ENCODE measurements at places on chromosomes 11 and 22.
A peak's percentile ranks its signal among the peaks of the same experiment; 100 is the strongest.

GRCh38 chr11:15216678-15217077, 102.0 kb downstream of the INSC start:
- DNase-seq = no peak

GRCh38 chr11:109619498-109619897, 197.5 kb downstream of the C11orf87 start:
- no peak for DNase-seq

DNA sequence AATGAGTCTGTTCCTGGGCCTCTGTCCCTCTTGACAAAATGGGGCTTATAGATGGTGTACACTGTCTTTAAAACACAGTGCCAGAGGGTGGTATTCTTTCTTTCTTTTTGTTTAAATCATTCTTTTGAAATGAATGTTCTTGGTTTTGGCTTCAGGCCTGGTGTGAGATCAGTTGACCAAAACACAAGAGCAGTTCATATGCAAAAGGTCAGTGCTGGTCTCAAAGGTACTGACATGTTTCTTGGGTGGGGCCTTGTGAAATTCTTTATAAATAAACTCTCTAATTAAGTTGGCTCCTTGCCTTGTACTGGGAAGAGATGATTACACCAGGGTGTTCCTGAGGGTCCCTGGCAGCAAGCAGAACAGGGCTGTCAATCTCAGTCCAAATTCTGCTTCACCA, 110.0 kb downstream of the FBXO7 start:
- no peak for DNase-seq

DNA sequence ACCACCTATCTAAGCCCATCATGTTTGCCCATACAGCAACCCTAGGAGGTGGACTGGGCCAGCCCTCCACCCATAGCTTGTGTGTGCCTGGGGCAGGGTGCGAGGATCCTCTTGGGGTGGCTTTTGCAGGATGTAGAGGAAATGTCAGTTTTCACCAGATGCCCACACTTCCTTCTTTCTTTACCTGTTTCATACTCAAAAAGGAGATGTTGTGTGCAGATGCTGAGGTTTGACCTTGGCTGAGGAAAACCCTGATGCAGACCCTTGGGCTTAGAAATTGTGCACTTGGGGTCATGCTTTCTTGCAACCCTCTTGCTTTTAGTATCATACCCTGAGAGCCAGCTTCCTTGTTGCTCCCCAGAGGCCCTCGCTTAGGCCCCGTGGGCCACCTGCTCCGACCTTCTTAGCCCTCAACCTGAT, 2.2 kb downstream of the HTR3A start:
- DNase-seq = no peak

DNA sequence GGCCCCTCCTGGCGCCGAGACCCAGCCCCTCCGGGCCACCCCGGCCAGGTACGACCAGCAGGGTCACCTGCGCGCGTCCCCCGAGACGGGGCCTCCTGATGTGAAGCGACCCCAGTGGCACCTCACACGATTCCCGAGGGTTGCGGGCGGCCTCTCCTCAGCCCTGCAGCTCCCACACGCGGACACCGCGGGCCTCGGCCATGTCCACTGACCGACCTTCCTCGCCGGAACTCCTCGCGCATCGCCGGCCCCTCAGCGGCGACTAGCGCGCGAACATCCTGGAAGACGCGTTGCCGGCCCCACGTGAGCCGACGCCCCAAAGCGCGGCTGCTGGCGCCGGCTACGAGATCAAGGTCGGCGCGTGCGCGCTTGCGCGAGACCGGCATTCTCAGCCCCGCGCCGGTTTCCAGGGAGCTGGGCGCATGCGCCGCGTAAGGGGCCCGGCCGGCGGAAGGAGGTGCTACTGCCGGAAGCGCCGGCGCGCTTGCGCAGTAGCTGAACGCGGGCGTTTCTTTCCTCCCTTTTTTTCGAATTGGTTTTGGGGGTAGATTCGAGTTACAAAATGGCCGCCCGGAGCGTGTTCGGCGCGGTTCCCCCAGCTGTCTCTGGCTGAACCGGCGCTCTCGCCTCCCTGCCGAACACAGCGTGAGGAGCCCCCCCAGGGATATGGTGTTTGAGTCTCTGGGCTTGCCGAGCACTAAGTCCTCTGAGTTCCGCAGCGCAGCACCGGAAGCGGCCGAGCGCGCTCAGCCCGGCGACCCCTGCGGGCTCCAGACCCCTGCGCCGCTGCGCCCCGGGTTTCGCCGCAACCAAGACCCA, at the start of gene NUP50:
TSS of gene NUP50 (plus strand) at position 475 of the 819 bp plus-strand sequence. CDS start 4,253 bp downstream, outside the sequence.
- DNase-seq = peak; percentile 60

- no peak for DNase-seq
Measured at GRCh38 chr11:118646393-118646792, 33.1 kb downstream of the TREH start.

DNA sequence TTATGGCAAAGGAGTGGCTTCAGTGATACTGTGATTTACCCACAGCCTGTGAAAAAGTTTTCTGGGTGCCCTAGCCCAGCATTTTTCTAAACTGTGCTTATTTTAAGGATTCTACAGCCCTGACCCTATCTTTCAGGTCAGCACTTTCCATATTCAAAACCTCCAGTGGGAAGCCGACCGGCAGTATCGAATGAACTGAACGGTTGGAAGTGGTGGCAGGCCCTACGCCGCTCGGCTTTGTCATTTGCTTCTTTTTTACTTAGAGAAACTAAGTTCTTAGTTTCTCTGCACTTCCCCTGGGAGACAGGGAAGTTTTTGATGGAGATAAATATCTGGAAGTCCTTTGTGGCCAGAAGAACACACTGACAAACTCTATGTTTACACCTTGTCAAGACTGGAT, 994 bp downstream of the GLB1L2 start:
- DNase-seq = no peak

GRCh38 chr11:18384157-18384641, 10.2 kb upstream of the LDHA start:
- no peak for DNase-seq

GRCh38 chr11:69918938-69919650, 99.9 kb upstream of the FGF3 start:
- no peak for DNase-seq

- DNase-seq = no peak
Measured at GRCh38 chr11:17594686-17595192, 47.7 kb downstream of the OTOG start.

- no peak for DNase-seq
Measured at GRCh38 chr22:20581503-20582170, 74.2 kb downstream of the MED15 start.

GRCh38 chr22:43587574-43587973, 175.8 kb downstream of the MPPED1 start:
- DNase-seq = no peak
